Suppressor macrophage treated with lipopolysaccharide for 4 hours (primary cell): ENCODE measurements at places on chromosomes 13 and 19.

DNA sequence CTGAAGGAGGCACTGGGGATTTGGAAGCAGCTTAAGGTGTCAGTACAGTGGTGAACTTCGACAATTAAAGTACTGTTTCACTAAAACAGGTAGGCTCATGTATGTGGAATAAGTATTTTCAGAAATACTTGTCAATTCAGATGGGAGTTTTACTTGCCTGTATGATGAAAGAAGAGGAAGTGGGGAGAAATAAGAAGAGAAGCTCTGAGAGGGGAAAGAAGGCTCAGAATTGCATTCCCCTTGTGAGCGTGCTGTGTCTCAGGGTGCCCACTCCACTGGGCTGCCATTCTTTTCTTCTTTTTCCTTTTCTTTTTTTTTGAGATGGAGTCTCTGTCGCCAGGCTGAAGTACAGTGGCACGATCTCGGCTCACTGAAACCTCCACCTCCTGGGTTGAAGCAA is 38.6 kb upstream of the RNF17 start:
- DNase-seq = no peak

DNA sequence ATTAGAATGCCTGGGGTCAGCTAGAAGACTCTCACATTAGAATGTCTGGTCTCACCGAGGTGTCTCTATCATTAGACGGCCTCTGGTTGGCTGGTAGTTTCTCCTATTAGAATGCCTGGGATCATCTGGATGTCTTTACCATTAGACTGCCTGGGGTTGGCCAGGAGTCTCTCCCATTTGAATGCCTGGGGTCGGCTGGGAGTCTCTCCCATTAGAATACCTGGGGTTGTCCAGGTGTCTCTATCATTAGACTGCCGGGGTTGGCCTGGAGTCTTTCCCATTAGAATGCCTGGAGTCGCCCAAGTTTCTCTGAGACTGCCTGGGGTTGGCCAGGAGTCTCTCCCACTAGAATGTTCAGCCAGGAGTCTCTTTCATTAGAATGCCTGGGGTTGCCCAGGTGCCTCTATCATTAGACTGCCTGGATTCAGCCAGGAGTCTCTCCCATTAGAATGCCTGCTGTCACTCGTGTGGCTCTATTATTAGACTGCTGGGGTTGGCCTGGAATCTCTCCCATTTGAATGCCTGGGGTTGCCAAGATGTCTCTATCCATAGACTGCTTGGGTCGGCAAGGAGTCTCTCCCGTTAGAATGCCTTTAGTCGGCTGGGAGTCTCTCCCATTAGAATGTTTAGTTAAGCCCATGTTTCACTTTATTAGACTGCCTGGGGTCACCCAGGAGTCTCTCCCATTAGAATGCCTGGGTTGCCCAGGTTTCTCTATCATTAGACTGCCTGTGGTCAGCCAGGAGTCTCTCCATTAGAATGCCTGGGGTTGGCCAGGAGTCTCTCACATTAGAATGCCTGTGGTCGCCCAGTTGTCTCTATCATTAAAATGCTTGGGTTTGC is 1467.8 kb downstream of the UQCRFS1 start:
- DNase-seq = no peak

DNA sequence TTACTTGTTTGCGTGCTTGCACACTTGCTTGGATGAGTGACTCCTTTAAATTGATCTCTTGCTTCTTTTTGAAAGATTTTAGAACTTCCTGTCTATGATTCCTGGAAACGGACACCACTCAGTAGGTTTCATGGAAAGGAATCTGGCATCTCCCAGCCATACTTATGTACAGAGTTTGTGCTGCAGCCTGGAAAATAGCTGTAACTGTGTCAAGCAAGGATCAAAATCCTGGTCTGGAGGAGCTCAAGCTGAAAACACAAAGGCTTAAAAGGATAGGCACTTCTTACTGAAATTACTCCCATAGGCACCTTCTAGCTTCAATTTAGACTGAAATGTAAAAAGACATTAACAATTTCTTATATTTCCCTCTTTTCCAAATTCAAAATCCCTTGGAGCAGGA is 1.4 kb upstream of the FREM2 start:
- DNase-seq = no peak

GRCh38 chr13:76943646-76944045 is 4.7 kb upstream of the ACOD1 start:
- no peak for DNase-seq

GRCh38 chr19:21028969-21029268 is 8.5 kb downstream of the ZNF430 start:
- no peak for DNase-seq

- no peak for DNase-seq
Measured at GRCh38 chr19:12774588-12775555, at the start of gene HOOK2. TSS of gene HOOK2 (minus strand) at chr19:12775552. CDS start at chr19:12775449, 103 bp downstream.

GRCh38 chr19:54325194-54325621 is 12.2 kb upstream of the LILRA5 start:
- peak; percentile 83 for DNase-seq

DNA sequence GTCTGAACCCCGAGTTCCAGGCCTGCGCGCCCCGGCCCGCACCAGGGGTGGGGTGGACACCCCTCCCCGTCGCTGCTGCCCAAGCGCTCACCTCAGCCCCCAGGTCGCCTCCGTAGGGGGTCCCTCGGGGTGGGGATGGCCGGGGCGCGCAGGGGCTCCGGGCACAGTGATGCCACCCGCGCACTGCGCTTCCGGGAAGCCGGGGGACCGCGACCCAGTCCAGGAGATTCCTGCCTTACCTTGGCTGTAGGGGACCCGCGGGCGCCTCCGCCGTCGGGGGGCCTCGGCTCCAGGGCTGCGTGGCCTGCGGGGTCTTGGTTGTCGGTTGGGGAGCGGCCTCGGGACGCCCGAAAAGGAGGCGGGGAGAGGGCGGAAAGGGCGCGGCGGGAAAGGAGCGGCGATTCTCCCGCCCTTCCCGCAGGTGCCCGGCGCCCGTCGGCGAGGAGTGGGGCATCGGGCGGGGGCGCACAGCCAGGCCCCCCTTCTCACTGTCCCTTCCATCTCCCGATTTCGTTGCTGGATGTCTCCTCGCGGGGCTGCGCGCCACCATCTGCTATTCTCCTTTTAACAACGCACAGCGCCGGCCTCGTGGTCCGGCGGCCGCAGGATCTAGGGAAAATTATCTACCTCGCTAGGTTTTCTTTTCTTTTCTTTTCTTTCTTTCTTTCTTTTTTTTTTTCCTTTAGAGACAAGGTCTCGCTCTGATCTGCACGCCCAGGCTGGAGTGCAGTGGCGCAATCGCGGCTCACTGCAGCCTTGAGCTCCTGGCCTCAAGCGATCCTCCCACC is at the start of gene KEAP1:
TSS of gene KEAP1 (minus strand) at position 355 of the 788 bp plus-strand sequence. CDS start 3,323 bp downstream, outside the sequence.
- DNase-seq = no peak

DNA sequence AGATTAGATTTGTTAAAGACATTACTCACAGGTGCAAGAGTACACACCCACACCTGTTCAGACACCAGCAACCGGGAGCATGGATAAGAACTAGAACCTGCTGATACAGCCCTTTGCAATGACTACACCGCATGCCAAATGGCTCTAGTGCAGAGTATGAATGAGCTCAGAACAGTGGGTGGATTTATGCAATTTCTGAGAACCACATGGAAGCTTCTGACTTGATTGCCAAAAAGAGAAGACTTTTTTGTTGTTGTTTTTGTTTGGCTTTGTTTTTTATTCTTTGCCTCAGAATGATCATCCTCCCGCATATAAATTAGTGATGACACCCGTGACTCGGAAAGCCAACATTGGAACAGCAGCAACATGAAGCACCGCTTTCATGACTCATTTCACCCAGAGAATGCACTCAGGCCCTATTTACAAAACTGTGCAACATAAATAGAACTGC is 77.4 kb upstream of the LRCH1 start:
- DNase-seq = peak; percentile 77

GRCh38 chr19:1522061-1522460 is 1.8 kb upstream of the PLK5 start:
- DNase-seq = no peak

DNA sequence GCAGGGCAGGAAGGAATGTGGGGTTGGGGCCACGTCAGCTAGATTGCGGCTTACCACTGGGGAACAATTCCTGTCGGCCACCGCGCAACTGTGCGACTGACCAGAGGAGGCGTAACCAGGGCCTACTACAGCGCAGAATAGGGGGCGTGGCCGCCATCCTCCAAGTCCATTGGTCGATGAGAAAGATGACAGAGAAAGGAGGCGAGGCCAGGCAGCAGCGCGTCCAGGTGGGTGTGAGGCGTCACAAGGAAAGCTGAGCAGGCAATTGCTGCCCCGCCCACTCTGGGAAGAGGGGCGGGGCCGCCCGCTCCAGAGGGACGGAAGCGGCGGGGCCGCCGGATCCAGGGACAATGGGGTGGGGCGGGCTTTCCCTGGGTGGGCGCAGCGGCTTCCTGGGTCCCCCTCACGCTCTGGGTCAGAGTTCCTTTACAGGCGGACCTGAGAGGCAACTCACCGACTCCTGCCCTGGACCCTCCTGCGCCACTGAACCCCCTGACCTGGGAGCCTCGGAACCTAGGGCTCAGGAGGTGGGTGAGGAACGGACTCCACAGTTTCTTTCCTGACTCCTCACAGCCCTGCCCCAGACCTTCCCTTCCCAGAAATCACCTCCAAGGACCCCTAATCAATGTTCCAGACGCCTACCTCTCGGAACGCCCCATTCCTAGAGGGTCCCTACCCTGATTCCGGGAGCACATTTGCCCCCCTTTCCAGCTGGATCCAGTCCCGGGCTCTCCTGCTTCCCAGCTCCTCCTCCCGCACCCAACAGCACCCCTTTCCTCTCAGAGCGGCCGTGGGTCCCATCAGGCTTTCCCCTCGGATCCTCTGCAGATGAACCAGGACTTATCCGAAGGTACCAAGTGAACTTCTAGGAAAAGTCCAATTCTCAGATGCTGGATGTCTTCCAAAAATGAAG is 101.5 kb upstream of the ZNF492 start:
- DNase-seq = no peak
